ENCODE measurements at places on chromosomes 2 and 18.

DNA sequence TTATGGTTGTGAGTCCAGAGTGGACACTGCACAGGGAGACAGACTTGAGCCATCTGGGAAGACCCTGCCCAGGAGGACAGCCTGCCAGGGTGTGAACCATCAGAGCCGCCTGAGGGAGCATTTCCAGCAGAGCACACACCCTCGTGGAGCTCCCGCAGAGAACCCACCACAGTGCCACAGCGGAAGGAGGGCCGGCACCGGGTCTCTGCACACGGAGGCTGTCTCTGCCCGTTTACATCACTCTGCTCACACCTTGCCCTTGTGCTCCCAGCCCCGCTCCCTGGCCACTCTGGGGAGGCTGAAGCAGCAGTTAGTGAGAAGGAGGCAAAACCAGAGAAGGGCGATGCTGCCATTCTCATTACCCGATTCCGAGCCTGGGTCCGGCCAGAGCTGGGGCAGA is 161.9 kb downstream of the KLHL29 start:
- DNase-seq = no peak

DNA sequence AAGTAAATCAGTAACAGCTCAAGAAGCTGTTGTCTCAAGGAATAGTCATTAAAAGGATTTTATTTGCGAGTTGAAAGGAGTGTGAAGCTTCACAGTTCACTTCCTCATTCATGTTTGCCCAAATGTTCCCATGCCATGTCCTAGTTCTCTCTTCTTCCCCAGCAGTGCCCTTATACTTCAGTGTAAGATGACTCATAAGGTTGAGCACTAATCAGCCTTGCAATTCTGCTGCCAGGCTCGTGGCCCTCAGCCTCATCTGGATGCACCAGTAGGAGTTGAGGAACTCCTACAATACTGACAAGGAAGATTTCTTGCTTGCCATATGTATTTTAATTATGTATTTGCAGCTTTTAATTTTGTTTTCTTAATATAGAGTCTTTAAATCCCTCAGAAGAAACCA is 1980.4 kb downstream of the SUCLG1 start:
- no peak for DNase-seq

GRCh38 chr2:99198103-99198841 is 17.3 kb downstream of the MRPL30 start:
- DNase-seq = no peak

- no peak for DNase-seq
Measured at GRCh38 chr18:400456-400855, 100.0 kb downstream of the COLEC12 start.

DNA sequence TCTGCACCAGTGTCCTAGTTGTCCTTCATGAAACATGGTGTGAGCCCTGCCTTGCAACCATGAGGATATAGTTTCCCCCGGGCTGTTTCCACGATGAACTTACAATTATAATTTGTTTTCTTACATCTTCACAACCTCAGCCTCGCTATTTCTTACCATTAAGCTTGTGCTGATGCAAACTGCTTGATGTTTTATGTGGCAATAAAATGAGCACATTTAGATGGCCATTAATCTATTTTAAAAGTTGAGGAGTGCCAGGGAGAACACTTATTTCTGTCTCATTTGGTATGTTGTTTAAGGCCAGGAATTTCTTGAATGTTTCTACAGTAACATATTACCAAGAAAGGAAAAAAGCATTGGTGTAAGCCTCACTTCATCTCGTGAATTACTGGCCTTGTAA is 214.5 kb upstream of the SLC8A1 start:
- DNase-seq = no peak

- DNase-seq = no peak
Measured at GRCh38 chr18:58409802-58410445, 219.0 kb downstream of the ALPK2 start.

DNA sequence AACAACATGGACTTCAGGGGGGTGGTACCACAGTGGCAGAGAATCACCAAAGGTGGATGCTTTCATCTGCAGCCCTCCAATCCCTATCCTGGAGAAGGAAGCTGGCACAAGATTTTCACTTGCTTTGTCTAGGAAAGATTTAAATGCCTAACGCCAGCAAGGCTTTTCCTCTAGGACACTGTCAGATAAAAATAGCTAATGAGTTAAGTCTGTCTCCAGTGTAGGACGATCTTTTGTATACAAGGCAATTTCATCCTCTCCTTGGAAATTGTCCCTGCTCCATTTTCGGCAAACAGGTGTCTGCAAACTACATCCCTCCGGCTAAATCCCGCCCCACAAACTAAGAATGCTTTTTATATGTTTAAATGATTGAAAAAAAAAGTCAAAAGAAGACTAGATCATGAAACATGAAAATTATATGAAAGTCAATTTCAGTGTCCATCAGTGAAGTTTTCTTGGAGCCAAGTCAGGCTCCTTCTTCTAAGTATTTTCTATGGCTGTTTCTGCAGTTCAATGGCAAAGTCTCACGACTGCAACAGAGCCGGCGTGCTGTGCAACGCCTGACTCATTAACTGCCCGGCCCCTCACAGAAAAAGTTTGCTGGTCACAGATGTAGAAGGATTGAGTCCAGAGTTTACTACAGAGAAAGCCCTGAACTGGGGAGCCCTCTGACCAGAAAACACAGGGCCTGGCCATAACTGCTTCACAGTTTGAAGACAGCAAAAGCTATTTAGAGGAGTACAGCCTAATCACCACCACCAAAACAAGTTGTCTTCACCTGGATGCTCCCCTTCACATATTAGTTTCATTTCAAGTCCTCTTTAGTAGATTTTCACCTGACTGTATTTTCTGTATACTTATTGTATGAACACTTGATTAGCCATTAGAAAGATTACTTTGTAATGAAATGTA is 52.3 kb downstream of the PIEZO2 start:
- no peak for DNase-seq

DNA sequence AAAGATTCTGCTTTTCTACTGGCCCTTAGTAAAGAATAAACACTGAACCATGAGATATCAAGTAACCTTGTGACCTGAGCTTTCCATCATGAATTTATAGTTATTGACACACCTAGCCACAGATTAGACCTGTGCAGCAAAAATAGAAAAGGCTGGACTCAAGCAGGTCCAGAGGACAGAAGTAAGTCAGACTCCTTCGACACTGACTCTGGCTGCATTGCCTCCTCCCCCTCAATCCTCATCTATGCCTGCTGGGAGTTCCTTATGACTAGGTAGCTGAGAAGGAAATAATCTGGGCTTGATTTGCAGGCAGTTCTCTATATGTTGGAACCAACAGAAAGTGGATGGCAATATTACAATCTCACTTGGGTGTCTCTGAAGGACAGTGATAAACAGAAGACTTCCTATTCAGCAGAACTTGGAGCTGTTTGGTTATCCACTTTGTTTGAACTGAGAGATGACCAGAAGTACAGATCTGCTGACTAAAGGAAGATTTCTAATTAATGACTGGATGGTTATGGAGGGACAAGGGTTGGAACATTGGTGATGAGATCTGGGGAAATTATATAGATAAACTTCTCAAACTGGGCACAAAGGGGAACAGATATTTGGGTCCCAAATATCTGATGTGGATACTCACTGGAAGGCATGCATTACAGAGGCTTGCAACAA is 39.4 kb downstream of the ARID5A start:
- no peak for DNase-seq

DNA sequence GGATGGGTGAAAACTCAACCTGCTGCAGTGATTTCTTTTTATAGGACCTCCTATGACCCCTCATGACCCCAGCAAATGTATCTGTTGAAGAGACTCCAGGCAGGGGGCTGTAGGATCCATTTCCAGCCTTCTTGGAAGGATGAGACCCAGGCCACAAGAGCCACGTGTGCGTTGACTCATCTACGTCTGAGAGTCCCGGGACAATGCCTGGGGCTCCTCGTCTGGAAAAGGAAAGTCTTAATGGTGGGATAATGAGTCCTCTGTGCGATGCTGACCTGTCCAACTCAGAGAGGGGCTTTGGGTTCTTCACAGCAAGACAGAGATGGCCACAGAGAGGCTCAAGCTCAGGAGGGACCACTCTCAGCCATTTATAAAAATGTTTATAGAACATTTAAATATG is 80.8 kb downstream of the SMIM21 start:
- DNase-seq = no peak

DNA sequence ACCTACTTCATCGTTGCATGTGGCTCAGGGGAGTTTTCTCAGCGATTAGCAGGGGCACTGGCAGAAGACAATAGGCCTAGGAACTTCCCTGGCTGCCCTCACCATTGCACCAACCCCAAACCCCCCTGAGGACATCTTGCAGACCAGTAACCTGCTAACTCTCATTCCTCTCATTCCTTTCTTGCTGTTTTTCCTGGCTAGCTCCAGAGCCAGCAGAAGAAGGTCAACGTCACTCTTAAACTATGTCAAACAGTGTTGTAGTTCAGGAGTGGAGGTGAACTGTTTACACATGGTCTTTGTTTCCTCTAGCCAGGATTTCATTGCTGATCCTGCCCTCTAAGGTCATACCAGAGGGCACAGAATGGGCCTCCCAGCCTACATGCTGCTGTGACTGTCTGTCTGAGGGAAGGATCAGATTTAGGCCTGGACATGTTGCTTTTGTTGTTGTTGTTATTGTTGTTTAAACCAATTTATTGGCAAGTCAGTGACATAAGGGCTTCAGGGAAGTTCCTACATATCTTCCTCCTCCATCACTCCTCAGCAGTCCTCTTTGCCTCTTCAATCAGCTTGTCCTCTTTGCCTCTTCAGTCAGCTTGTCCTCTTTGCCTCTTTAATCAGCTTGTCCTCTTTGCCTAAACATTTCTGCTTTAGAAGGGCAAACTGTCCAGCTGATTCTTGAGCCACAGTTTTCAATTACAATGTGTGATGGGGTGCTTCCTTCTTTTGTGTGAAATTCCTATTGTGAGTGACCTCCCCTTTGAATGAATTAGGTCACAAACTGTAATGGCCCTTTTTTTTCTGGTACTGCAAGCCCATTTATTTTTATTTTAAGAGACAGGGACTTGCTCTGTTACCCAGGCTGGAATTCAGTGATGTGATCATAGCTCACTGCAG is 471.9 kb upstream of the TNP1 start:
- no peak for DNase-seq

DNA sequence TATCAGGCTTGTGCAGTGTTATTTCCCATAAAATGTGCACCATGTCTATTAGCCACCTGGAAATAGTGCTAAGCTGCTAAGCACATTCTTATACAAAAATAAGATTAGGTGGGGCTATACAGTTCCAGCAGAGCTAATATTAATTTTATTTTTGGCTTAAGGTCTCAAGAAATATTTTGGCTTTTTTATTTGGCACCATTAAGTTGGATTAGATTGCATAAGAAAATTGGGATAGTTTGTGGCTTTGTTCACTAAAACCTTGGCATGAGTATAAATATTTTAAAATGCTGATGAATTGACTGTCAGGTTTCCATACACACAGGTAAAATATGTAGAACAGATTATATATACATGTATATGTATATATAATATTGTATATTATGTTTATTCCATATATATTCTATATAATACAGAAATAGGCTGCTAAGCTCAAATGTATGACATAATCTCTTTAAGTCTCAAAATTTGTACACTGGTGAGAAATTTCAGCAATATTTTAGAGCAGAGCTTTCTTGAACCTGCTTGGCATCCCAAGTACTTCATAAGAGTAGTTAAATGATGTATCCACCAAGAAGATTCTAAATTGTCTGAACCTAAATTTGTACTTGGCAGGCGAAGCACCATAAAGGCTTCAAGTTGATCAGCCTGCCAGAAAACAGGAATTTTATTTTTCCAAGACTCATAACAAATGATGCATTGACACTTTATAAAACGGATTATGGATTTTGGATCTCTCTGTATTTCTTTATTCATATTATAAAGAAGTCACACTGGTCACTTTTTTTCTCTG is 32.6 kb downstream of the CCDC102B start:
- DNase-seq = no peak

Measured in stimulated activated CD4-positive, alpha-beta T cell treated with anti-CD3 and anti-CD28 coated beads, Interleukin-15, amount 100 ng/mL, for 48 hours (primary cell).